ENCODE measurements at places on chromosomes 4 and X.
A peak's percentile ranks its signal among the peaks of the same experiment; 100 is the strongest.

DNA sequence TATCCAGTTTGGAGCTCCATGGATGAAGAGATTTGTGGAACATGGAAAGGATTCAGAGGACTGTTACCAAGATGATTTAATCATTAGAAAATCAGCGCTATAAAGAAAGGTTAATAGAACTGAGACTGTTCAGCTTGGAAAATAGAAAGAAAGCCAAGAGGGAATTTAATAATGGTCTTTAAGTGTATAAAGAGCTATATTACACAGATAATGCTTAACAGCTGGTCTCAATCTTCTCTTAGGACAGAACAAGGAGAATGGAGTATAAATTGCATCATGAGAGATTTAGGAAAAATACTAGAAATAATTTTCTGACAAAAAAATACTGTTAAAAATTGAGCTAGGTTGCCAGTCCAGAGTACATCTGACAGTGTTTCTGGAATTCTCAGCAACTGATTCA is 91.3 kb upstream of the MAGEC2 start:
- DNase-seq = no peak

- peak; percentile 66 for DNase-seq
These were observed 219.0 kb downstream of the TLL1 start for GRCh38 chr4:166091912-166092510.

- peak; percentile 2 for DNase-seq
These were observed 119.1 kb downstream of the PAPSS1 start for GRCh38 chr4:107600983-107601382.

DNA sequence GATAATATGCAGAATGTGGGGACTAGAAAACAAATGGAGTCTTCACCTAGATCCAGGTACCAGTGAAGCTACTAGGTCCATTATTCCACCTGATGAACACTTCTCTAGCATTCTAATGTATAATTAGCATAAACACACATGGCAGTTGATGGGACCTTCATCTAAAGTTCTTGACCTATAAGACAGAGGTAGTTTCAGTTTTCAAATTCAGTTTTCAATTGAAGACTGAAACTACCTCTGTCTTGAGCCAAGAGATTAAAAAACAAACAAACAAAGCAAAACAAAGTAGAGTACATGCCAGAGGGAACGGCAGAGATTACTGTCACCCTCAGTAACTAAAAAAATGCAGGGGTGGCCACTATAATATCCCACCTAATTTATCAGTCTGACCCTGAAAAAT is 199.9 kb upstream of the NEIL3 start:
- DNase-seq = no peak

DNA sequence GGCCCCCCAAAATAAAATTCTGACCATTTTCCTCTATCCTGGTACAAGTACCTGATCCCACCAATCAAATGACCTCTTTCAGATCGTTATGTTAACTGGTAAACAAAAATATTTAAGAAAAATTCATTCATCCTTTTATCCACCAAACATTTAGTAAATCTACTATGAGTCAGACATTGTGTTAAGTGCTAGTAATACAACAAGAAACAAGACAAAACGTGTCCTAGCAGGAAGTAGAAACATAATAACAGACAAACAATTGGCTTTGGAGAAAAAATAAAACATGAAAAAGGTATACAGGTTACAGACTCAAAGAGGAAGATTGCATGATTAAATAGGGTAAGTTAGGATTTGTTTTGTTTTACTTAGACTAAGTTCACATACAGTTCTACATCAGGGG is 43.7 kb downstream of the ANTXR2 start:
- no peak for DNase-seq

- DNase-seq = no peak
These were observed 225.5 kb downstream of the PDGFC start for GRCh38 chr4:156746111-156746510.

- peak; percentile 70 for DNase-seq
These were observed 98.8 kb upstream of the NDP start for GRCh38 chrX:44071847-44072551.

DNA sequence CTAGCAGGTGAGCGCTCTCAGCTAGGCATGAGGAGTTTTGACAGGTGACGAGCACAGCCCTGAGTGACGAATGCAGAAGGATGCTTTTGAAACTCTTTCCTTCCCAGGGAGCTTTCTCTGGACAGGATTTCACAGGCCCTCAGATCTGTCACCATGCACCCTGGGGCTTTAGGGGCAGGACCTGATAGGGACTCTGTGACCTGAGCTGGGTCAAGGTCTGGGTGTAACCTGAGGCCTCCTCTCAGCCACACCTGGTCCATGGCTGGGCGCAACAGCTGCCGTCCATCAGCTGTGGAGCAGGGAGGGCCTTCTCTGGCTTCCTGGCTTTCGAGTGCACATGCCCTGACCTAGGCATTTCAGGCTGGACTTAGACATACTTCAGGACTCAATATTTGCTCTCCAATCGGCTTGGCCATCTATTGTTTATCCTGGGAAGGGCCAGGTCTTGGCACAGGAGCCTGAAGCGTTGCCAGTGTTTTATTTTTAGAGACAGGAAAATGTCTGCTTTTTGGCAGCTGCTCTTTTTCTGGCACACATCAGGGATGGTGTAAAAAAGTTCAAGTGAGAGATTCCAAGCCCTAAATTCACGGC is 56.4 kb downstream of the C4orf51 start:
- peak; percentile 42 for DNase-seq

- DNase-seq = peak; percentile 57
These were observed at the start of gene GPC4 for GRCh38 chrX:133415276-133416105. Gene GPC4, minus strand, starts transcription at chrX:133415489. Its CDS starts 524 bp downstream, at chrX:133414965.

GRCh38 chr4:13496605-13497004 is 12.5 kb upstream of the RAB28 start:
- no peak for DNase-seq

DNA sequence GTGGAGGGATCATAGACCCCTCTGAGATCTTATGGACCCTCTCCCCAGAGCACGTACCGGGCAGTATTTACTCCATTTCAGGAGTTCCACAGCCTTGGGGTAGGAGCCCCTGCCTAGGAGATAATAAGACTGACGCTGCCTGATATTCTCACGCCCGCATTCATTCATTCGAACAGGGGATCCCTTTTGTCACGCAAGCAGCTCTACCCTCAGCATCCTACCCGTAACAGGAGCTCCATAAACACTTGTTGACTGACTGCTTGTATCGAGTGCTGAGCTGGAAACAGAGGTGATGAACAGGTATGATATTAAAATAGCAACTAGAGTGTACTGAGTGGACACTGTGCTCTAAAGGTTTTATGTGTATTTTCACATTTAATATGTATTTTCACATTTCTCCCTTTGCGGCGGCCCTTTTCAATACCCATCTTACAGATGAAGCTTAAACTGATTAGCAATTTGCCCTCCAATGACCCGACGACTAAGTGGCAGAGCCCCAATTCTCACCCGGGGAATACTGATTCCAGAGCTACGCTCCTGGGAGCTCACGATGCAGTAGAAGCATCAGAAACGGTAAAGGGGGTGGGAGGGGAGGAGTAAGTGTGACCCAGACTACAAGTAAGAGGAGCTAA is 888 bp downstream of the RAB28 start:
- DNase-seq = peak; percentile 62

DNA sequence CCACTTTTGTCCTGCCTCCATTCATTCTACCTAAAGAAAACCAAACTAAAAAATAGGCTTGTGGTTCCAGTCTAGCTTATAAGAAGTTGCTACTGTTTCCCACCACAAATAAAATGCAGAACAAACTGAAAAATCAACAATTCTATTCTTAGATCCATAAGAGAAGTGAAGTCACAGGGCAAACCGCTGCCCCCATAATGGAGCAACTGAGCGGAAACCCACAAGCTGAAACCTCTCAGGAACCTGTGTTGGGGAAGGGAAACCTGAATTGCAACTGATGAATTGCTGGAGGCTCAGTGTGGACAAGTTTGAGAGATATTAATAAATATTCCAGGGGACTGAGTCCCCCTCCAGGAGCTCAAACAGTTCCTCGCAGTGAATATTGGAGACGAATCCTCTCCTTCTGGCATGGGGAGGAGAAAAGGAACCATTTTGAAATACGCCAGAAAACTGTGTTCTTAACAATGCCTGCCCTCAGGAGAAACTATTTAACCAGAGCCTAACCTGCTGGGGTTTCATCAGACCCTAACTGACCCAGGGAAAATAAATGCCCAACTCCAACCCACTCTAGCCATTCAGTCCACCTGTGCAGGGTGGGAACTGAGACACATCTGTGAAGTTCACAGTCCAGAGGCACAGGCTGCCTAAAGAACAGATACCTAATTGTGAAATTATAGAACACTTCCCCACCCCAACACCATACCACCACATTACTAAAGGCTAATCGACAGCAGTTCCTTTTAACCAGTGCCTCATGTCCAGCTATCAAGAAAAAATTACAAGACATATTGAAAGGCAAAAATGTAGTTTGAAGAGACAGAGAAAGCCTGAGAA is 22.8 kb upstream of the SH3RF1 start:
- no peak for DNase-seq

DNA sequence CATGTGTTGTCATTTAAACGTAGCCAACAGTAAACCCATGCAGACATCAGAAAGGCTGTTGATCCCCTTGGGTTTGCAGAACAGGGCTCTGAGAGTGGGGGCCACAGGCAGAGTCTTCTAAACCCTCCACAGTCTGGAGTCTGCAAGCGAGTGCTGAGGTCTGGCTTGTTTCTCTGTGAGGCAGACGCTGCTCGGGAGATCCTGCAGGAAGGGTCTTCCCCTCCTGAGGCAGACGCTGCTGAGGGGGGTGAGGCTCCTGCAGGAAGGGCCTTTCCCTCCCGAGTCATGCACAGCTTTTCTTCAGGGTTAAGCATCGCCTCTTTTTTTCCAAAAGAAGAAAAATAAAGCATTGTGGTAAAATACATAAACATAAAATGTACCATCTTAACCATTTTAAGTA is 17.1 kb upstream of the PDE6B start:
- DNase-seq = no peak

- no peak for DNase-seq
These were observed 719.0 kb downstream of the RPA4 start for GRCh38 chrX:97602465-97603258.

DNA sequence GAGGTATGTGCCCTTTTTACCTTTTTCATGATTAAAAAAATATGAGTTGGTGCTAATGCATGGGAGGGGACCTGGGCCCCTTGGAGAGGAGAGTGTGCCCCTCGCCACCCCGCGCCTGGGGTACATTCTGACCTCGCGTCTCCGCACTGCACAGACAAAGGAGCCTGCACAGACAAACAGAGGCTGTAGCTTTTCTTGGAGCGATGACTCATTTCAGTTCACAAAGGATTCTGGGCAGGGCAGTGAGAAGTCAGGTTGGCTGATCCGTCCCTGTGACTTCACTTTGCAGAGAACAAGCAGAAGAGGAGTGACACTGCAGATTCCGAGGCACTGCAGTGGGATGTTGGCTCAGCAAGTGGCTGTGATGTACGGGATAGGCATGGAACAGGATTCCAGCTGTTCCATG is 82.9 kb downstream of the STOX2 start:
- DNase-seq = peak; percentile 95

DNA sequence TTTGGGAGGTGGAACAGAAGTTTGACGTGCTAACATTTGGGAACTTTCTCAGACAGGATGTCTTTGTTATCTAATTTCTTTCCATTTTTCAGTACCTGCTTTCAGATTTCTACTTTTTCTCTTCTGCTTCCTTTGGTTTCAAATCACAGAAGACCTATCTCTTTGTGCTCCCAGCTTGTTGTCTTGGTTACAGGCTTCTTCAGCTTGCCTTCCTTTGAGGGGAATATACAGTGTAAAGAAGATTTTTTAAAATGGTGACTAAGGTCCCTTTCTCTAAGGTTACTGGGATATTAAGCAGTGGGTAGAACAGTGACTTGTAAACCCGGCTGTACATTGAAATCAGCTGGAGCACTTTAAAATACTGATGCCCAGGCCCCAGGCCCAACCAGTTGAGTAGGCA is 48.0 kb downstream of the TMEM164 start:
- no peak for DNase-seq

GRCh38 chr4:152039023-152039481 is 278.2 kb upstream of the GATB start:
- DNase-seq = no peak

DNA sequence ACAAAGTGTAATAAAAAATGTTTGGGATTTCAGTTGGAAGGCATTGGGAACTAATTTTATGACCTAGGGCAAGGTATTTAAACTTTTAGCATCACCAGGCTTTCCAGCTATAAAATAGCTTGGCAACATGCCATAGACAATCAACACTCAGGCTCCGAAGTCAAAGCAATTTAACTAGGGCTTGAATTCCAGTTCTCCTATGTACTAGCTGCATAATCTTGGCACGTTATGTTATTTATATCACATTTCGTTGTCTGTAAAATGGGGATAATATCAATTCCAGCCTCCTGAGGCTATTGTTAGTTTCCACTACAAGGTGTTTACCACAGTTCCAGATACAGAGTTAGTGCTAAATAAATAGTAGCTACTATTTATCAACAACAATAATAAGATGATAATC is 78.8 kb downstream of the DMD start:
- no peak for DNase-seq

DNA sequence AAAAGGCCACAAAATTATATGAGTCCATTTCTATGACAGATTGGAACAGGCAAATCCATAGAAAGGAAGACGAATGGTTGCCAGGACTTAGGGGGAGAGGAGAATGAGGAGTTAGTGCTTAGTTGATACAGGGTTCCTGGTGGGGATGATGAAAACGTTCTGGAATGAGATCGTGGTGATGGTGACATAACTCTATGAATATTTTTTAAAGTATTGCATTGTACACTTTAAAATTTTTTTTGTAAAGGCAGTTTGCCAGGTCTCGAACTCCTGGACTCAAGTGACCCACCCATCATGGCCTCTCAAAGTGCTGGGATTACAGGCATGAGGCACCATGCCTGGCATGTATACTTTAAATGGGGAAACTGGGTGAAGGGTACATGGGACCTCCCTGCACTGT is 9.9 kb upstream of the CCNQ start:
- peak; percentile 44 for DNase-seq

GRCh38 chrX:19902110-19902509 is 14.7 kb upstream of the SH3KBP1 start:
- peak; percentile 74 for DNase-seq

- DNase-seq = peak; percentile 63
These were observed 1.0 kb upstream of the RNF150 start for GRCh38 chr4:141133999-141134995.

DNA sequence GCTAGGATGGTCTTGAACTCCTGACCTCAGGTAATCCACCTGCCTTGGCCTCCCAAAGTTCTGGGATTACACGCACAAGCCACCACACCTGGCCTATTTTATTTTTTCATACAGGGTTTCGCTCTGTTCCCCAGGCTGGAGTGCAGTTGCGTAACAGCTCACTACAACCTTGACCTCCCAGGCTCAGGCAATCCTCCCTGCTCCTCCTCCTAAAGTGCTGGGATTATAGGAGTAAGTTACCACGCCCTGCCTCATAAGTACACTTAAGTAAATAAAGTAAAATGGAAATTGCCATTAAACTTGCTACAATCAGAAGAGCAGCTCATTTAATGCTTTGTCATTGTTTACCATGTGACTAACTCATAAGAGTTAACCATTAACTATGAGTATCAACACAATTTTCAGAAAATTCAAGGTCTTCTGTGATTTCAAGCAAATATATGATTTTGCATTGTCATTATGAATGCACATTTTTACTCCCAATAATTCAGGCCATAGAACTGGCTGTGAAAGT is 12.3 kb downstream of the UGDH start:
- DNase-seq = peak; percentile 38

- DNase-seq = peak; percentile 68
These were observed 242.1 kb downstream of the ADAMTS3 start for GRCh38 chr4:72326692-72327632.
